ENCODE measurements at places on chromosomes 3 and 15. TPM values are rescaled to one million over a fixed set of nuclear protein-coding genes. Genes with fewer than 3 reads are reported as not detected.

DNA sequence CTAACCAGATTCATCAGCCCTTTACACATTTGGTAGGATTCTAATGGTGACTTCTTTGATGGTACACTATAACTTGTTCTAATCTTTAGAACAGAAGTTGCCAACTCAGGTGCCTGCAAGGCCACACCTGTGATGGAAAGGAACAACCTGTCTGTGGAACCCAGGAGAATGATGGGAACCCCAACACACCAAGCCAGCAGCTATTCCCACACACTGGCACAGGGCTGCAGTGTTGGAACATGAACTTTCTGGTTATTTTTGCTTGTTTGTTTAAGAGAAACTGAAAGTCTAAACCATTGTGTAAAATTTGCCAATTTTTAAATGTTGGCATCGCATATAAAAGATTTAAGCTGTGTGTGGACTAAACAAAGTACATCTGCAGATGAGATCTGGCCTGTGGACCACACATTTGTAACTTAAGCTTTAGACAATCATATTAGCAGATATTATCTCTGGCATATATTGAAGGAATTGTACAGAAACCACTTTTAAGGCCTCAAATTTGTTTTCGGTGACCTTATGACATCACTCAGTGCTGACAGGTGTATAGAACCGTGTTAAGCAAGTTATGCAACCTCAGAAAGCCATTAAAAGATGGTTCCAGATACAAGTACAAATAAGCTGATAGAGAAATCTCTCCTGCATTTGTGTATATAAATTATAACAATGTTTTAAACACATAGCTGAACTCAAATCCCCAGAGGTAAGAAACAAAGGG is 242.9 kb downstream of the SLC9A9 start:
- H3K4me1 ChIP-seq: no peaks in the 10 kb centered on the region
- no peaks in the 10 kb centered on the region for H3K27me3 ChIP-seq
- no peak overlapping the region for H3K4me3 ChIP-seq

- DNase-seq: no peak
- H3K27ac ChIP-seq: no peak overlapping the region
- H3K4me3 ChIP-seq: no peak overlapping the region
- H3K36me3 ChIP-seq: no peaks in the 10 kb centered on the region
- H3K4me1 ChIP-seq: peaks cover 18% of the 10 kb centered on the region
Observed at GRCh38 chr15:62588938-62589670, 424.0 kb upstream of the C2CD4B start.

- peaks cover 2% of the 10 kb centered on the region for H3K4me1 ChIP-seq
- H3K27ac ChIP-seq: no peak overlapping the region
- DNase-seq: no peak
- H3K36me3 ChIP-seq: no peaks in the 10 kb centered on the region
- no peak overlapping the region for H3K4me3 ChIP-seq
Observed at GRCh38 chr15:58501006-58501405, 69.2 kb downstream of the LIPC start.

Gene C3orf80
- 0.14 TPM for total RNA-seq

Gene GRAMD1C
- total RNA-seq: 1.6 TPM

Data from SJCRH30 (cell line).